ENCODE measurements at places on chromosomes 7 and 10.

- no peak for DNase-seq
These were observed 215.7 kb downstream of the RELN start for GRCh38 chr7:103773726-103774125.

DNA sequence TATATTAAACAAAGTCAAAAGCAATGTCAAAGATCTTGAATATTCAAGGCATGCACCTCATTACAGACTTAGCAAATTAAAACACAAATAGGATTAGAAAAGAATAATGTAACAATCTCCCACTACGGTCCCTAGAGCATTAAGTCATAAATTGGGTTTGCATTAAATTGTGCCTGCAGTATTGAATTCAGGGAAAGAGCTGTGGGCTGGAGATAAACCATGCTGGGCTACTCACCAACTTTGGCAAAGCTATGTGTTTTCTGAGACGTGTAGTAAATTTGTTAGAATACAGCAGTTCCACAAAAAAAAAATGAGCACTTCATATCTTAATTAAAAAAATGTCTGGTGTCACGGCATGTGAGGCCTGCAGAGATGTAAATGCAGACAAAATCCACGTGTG lies 241.6 kb downstream of the SNX10 start:
- no peak for DNase-seq

DNA sequence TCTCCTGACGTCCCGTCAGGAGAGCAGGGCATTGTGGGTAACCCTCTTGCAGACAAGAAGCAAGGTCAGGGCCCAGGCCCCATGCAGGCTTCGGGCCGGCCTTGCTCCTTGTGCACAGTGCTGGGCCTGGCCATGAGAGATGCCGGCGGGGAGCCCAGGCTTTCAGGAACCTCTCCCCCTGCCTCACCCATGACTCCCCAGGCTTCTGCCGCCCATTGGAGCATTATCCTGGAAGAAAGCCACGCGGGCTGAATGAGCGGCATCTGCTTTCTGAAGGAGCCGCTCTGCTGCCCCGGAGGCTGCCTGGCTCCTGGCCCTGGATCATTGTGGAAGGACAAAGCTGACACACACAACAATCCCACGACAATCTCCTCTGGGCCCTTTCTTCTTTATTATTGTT lies 233.5 kb downstream of the TCF7L2 start:
- DNase-seq, result no peak

DNA sequence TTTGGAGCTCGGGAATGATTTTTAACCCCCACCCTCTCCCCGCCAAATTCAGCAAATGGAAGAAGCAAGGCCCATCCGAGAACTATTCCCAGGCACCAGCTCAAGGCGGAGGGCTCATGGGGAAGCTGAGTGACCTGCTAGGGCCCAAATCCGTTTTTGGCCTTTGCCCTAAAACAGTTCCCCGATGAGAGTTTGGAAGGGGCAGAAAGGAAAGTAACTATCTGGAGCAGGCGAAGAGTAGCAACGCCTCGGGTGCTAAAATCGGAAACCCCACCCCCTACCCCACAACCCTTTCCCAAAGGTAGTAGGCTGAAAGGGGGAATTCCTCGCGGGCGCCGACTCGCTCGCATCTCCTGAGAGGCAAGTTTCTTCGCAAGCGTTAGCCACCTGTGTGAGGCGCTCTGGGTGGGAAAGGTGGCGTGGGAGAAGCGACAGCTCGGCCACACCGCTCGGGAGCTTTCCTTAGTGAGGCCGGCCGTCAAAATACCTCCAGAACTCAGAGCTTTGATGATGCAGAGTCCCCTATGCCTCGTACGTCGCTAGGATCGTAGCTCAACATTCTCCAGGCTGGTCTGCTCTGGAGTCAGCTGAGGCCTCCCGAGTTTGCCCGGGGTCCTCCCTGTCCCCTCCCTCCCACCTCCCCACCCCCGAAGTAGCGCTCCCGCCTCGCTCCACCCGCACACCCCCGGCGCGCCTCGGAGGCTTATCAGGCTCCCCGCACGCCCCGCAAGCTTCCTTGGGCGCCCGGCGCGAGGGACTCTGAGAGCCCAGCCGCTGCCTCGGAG lies 642 bp upstream of the PRKG1 start:
- no peak for DNase-seq

- no peak for DNase-seq
These were observed 29.7 kb downstream of the PARP12 start for GRCh38 chr7:140033036-140033435.

DNA sequence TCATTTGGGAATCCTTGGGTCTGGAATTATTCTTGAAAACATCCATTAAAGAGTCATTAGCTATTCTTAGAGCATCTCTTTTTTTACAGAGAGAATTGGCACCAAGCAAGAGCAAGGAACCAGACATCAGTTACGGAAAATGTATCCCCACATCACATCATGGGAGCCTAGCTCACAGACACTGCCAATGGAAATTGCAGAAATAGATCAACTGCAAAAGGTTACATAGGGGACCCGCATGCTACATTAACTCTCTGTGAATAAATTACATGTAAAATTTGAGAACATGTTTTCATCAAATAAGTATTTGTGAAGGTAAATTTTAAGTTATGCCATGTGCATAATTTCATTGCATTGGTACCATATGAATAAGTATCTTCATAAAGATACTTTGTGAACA lies 224.8 kb downstream of the ZNF248 start:
- DNase-seq, result no peak

DNA sequence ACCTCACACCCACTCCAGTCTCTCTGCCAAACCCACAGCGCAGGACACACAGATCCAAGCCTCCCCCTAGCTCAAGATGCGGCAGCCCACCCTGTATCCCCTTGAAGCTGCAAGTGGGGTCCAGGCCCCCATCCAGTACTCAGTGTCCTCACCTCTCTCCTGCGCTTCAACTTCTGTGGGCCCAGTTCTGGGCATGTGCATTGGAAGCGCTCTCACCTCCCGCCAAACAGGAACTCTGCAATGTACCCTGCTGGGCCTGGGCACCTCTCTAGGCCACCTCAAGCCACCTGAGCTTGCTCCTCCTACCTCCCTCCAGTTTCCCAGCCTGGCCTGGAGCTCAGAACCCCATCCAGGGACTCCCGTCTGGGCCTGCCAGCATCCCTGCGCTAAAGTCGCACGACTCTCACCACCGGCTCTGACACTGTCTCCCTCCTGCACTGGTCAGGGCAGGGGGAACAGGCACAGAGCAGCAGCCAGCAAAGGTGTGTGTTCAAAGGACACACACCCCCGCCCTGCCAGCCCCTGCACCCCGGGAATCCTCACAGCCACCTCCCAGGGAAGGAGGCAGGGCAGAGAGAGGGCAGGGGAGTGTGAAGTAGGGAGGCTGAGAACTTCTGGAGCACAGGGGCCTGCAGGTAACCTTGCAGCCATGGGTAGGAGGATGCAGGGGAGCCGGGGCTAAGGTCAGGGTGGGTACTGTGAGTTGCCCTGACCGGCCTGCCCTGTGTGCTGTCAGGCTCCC lies 51.7 kb upstream of the MSMB start:
- no peak for DNase-seq

GRCh38 chr7:151498495-151498894 lies 21.2 kb downstream of the RHEB start:
- no peak for DNase-seq

DNA sequence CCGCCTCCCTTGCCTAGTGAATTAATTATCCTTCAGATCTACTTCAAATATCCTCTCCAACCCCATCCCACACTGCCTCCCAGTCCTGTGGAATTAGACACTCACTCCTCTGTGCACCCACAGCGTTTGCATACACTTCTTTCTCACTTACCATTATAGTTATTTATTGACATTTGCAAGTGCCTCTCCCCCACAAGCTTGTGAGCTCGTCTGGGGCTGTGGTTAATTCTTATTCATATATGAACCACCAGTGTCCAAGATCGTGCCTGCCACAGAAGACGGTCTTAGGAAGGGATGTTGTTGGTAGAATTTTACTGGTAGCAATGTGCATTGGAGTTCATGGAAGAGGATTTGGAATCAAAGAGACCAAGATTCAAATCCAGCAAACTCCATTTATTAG lies 68.1 kb upstream of the AOAH start:
- no peak for DNase-seq

DNA sequence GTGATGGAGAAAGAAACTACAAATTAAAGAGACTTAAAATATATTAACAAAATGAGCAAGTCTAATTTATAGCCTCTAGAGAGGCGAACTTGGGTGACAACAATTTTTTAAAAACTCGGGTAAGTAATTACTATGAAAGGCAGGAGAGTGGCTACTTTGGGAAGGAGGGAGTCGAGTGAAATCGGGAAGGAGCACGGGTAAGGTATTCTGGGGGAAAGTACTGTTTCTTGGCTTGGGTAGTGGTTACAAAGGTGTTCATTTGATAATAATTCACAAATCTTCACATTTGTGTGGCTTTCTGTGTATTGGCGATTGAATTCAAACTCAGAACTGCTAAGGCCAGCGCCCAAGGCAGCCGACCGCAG lies 32.9 kb upstream of the GRID1 start:
- DNase-seq, result no peak

DNA sequence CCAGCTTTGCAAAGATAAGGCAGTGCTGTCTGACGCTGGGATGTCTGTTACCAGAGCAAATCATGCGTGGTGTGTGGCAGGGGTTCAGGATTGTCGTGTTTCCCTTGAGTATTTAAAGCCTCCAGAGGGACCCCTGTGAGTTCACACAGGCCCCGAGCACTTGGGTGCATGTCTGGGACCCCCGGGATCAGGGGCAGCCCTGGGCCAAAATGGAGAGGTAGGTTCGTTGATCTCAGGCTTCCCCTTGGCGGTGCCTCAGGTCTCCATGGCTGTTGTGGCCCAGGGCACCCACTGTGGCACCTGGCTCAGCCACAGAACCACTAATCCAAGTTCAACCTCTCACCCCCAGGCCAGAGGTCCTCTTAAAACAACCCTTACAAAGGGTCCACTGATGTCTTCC lies 523.1 kb upstream of the DPP6 start:
- no peak for DNase-seq

DNA sequence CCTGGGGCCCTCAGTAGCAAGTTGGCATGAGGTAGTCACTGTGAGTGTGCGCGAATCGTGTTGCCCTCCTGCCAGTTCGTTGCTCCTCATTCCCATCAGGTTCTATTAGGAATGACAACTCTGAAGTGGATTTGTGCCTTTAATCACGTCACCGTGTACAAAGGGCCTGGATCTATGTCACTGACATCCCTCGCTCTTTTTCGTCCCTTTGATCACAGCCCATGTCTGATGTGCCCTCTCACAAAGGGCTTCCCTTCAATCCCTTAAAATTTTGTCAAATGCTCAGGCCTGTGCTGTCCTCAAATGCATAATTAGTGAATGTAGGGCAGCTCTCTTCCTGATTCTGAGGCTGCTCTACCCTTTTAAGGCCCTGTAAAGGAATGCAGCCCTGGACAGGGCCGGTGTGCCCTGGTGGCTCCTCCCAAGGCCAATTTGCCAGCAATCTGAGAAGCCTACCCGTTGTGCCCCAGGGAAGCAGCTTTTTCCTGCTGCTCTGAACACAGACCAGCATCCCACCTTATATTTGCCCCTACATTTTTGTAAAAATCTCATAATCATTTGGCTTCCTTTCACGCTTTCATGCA lies 93.6 kb downstream of the TMEM178B start:
- no peak for DNase-seq

DNA sequence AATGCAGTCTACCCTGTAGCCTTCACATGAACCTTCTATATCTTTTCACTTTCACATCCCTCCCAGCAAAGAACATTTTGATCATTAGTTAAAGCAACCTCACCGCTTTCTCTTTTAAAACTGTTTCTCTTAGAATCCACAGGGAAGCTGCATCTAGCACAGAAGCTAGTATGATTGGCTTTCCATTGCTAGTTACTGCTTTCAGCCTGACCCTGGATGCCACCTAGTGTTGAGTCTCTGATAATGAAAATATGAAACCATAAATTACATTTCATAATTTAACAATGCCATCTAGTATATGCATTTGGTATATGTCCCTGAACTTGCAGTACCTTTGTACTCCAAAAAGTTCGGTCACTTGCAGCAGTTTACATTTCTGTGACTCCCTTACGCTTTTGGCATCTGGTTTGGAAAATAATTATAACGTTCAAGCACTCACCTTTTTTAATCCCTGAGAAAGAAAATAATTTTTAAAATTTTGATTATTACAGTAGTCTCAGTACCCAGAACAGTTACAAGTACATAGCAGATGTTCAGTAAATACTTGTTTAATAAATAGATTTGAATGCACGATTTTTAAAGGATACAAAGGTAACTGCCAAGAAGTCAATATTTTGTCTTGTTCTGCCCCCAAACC lies 22.7 kb downstream of the CISD1 start:
- DNase-seq, result no peak

DNA sequence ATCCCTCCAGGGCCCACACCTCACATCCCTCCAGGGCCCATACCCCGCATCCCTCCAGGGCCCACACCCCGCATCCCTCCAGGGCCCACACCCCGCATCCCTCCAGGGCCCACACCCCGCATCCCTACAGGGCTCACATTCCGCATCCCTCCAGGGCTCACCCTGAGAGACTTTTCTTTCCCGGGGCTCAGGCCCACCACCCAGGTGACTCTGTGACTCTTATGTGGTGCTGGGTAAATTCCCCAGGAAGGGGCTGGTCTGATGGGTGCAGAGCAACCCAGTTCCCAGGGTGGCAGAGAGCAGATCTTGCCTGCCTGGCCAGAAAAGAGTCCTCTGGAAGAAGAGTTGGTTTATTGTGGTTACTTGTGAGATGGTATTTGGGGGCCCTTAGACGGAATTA lies 290.7 kb downstream of the TCERG1L start:
- no peak for DNase-seq
